ENCODE measurements at places on chromosomes 2 and 18.
A peak's percentile ranks its signal among the peaks of the same experiment; 100 is the strongest.

- DNase-seq = peak; percentile 71
These were observed 17.7 kb downstream of the SLC66A2 start for GRCh38 chr18:79933765-79934164.

- no peak for DNase-seq
These were observed 63.6 kb downstream of the ACKR3 start for GRCh38 chr2:236633219-236633570.

DNA sequence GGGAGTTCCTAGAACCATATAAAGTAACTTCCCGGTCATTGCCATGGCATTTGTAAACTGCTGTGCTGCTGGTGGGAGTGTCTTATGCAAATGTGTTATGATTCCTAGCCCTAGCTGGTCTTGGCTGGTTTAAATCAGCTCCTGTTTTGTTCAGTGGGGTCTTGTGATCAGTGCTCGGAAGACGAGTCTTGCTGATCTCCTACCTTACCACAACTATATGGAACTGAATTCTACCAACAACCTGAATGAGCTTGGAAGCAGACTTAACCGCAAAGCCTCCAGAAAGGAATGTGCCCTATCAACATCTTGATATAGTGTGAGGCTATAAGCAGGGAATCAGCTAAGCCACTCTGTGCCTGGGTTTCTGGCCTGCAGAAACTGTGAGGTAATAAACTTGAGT is 33.5 kb downstream of the POLE4 start:
- DNase-seq = no peak

GRCh38 chr2:234266952-234267351 is 216.4 kb downstream of the SPP2 start:
- DNase-seq = no peak

- DNase-seq = no peak
These were observed 61.9 kb upstream of the RBMS1 start for GRCh38 chr2:160555420-160556071.

- no peak for DNase-seq
These were observed 98.1 kb upstream of the SCG2 start for GRCh38 chr2:223700221-223700620.

DNA sequence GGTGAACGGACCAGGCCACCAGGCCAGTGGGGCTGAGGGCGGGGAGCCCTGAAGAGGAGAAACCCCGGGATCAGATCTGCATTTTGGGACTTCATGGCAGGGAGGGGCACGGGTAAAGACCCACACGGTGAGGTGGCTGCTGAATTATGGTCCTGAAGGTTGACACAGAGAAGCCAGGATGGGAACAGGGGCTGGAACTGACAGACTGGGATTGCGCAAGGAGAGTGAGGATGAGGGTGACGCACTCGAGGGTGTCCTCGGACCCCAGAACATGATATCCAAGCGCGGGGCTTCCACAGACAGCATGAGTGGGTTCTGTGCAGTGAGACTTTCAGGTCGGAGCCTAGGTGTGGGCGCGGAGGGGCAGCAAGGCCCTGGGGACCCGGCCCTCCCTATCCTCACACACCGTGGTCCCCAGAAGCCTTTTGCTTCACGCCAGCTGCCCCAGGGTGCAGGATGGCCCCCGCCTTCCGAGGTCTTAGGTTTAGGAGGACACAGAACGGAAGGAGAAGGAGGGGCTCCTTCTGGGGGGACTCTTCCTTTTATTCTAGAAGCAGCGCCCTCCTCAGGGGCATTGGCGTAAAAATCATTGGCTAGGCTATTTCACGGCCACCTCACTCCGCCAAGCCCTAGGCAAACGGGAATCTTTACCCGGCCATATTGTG is 416.8 kb upstream of the HS6ST1 start:
- DNase-seq = no peak

DNA sequence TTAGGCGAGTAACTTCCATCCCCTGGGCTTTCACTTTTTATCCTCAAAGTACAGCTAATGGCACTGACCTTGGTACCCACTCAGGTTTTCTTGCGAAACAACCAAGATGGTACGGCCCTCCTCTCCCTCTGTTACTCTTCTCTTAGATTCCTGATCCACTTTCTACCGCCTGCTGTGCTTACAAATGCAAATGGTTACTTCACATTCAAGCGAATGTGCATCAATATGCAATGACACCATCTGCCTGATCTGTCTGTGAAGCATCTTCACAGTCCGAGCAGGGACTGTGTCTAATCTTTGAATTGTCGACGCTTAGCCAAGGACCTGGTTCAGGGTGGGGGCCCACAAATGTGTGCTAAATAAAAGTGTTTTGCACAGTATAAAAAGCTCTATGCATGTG is 112.2 kb downstream of the TRIB2 start:
- DNase-seq = peak; percentile 43

- DNase-seq = no peak
These were observed 72.0 kb upstream of the NEUROD1 start for GRCh38 chr2:181752301-181752700.

- no peak for DNase-seq
These were observed 38.9 kb downstream of the UGP2 start for GRCh38 chr2:63880625-63881024.

DNA sequence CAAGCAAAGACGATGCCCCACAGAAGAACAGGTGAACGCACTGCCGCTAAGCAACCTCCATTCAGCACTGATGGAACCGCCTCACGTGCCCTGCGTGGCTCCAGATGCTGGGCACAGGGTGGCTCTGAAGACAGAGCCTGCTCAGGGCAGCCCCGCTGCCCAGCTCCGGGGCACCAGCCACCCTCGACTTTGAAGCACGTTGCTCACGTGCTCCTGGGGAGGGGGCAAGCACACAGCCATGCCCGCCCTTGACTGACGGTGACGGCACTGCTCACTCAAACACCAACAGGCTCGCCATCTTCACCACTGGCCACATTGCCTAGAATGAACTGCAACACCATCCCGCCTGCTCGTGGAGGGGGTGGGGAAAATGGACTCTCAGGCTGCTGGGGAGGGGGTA is 251.3 kb downstream of the HDAC4 start:
- DNase-seq = no peak

GRCh38 chr2:73238976-73239375 is 4.9 kb downstream of the CCT7 start:
- DNase-seq = no peak

DNA sequence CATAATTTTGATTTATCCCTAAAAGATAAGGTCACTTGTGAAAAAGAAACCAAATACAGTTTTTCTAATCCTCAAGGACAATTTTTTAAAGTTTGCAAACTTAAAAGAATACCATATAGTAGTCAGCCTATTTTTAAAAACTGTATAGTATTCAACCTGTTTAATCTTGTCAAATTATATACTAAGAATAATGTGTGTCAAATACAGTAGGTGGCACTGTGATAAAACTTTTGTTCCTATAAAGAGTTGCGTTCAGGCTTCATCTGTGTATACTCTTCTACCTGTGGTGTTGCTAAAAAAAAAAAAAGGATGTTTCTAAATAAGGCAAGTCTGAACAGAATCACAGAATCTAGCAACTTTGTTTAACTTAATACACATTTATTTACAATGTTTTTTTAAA is 68.6 kb downstream of the CCDC138 start:
- DNase-seq = no peak

GRCh38 chr2:239394978-239395377 is 5.8 kb downstream of the HDAC4 start:
- DNase-seq = no peak

DNA sequence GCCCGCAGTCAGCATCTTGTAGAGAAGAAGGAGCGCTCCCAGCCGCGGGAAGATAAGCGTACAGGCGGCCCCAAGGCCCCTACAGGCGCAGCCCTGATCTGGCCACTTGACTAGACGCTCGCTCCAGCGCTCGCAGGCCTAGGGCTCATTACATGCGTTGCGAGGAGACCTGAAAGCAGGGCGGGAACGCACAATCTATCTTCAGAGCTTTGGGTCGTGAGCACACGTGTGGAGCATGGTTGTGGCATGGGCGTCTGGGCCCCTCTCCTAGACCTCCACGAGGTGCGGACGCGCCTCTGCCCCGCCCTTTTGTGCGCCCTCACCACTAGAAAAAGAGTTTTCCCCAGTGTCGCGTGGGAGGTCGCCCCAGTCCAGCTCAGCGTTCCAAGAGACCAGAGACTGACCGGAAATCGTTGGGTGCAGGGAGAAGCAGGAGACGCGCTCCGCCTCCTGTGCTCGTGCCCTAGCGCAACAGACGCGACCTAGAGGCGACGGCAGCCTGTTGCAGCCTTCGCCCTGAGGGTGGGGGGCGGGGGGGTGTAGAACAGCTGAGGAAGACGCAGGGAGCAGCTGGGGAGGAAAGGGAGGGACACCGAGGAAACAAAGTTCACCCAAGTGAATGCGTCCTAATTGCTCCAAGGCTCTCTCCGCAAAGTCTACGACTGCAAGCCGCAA is 12.6 kb downstream of the NR4A2 start:
- no peak for DNase-seq

DNA sequence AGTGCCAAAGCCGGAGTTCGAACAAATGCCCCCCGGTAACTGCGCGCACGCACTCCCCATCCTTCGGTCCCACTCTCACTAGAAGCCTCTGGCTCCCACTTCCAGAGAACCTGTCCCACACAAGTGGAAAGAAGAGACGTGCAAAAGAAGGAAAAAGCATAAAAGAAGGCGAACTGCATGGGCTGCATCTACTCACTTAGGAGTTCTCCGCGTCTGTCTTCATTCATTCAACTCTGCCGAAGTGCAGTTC is 312 bp downstream of the NR4A2 start:
- DNase-seq = peak; percentile 49

DNA sequence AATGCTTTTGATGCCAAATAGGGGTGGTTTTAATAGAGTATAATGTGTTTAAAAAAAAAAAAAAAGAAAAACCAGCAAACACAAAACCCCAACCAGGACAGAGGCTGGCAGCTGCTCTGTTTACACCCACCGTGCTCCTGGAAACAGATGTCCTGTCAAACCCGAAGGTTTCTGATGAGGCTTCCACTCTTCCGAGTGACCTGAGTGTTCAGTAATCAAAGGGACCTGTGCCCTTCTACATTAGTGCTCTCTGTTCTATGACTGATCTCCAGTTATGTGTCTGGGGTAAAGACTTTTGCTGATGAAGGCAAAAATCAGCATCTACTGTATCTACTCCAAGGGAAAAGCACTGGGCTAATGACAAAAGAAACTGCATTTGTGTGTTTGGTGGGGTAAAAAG is 3.5 kb upstream of the KLHL29 start:
- DNase-seq = no peak

- DNase-seq = no peak
These were observed 994.0 kb downstream of the TSN start for GRCh38 chr2:122749405-122749804.

DNA sequence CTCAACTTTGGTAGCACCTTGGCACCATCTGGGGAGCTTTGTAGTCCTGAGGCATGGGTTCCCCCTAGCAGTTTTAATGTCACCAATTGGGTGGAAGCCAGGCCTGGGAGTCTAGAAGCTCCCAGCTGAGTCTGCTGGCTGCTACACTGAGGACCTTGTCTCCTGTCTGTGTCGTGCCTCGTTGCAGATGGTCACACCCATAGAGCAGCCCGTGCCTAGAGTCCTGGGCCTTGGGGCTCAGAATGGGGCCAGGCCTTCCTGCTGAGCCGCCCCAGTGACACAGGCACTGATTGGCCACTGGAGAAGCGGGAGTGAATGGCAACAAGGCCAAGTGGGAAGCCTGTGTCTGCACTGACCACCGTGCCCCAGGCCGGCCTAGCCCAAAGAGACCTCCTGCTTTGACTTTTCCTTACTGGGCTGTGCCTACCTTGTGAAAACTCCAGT is 113.2 kb downstream of the SH3RF3 start:
- DNase-seq = no peak

Measured in NCI-H526 treated with DMSO at 0.1 percent for 48 hours (cell line).